ENCODE measurements at places on chromosomes 7 and 10.

DNA sequence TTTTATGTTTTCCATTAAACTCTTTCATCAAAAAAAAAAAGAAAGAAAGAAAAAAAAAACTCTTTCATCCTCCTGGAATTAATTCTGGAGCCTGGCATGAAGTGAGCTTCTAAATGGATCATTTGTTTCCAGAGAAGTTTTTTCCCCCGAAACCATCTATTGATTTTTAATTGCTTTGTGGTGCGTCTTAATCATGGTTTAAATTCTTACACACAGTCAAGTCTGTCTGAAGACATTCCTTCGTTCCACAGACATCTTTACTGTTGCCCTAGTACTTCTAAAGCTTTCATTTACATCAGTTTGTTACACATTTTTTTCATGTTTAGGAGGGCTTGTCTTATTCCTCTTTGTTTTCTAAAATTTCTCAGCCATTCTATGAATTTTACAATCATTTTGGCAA lies 493.4 kb upstream of the FOXK1 start:
- DNase-seq = no peak

DNA sequence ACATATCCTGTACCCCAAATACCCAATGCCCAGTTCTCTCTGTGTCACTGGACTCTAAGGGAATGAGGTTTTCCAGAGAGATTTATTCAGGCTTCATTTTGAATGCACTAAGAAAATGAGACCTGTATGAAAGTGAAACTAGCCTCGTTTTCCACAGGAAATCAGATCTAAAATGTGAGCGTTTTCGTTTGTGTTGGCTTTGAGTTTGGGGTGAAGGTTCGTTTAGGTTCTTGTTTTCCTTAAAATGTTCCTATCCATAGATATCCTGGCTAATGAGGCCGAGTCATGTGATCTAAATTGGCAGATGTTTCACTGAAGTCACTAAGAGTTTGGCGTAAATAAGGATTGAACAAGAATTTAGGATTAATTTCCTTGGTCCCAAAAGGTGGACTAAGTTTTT lies 90.9 kb upstream of the BMPER start:
- no peak for DNase-seq

GRCh38 chr7:56157238-56157790 lies 41.1 kb upstream of the NUPR2 start:
- DNase-seq = no peak

DNA sequence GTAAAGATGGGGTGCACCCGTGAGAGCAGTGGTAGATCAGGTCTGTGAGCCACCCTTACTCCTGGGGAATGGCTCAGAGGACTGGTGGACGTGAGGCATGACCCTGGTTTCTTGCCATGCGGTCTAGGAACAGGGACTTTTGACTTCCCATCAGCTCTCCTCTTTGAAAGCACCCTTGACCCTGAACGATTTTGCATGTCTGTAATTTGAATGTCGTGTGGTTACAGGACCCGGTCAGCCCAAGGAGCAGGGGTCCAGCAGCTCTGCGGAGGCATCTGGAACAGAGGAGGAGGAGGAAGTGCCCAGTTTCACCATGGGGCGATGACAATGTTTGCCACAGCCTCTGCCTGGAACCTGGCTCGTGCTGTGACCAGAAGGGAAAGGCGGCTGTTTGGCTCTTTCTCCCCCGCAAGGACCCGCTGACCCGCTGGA lies 8.6 kb upstream of the ORAI2 start:
- DNase-seq = peak; percentile 83

- DNase-seq = no peak
Measured at GRCh38 chr10:69709366-69709941, 79.4 kb downstream of the FAM241B start.

DNA sequence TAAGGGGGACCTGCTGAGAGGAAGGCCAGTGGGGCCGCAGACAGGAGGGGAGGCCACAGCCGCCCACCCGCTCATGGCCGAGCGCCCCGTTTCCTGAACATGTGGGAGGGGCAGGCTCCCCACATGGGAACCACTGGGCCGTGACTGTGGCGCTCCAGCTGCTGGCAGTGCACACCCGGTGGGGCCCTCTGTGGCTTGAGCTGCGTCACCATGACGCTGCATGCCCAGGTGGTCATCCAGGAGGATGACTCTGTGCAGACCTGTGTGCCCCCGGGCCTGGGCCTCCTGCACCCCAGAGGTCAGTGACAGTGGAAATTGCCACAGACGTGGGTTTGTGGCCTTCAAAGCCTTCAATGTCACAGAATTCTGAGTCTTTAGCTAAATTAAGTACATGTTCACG lies 85.1 kb downstream of the MGMT start:
- no peak for DNase-seq

GRCh38 chr7:138303230-138304070 lies 156.6 kb upstream of the TRIM24 start:
- DNase-seq = peak; percentile 43

- DNase-seq = no peak
Measured at GRCh38 chr10:91683975-91684374, 51.1 kb upstream of the PPP1R3C start.

GRCh38 chr10:26385443-26385842 lies 52.7 kb upstream of the APBB1IP start:
- DNase-seq = peak; percentile 41

DNA sequence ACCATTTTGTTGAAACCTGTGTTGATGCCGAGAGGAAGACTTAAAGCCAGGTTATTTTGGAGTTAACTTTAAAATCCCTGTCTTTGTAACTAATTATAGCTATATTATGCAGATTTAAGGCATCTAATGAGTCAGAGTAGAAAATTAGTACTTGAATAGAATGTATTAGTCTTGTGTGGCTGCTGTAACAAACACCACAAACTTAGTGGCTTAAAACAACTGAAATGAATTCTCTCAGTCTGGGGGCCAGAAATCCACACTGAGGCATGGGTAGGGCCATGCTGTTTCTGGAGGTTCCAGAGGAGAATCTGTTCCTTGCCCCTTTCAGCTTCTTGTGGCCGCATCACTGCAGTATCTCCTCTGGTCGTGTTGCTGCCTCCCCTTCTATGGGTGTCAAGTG lies 8.5 kb upstream of the KLF6 start:
- DNase-seq = no peak

DNA sequence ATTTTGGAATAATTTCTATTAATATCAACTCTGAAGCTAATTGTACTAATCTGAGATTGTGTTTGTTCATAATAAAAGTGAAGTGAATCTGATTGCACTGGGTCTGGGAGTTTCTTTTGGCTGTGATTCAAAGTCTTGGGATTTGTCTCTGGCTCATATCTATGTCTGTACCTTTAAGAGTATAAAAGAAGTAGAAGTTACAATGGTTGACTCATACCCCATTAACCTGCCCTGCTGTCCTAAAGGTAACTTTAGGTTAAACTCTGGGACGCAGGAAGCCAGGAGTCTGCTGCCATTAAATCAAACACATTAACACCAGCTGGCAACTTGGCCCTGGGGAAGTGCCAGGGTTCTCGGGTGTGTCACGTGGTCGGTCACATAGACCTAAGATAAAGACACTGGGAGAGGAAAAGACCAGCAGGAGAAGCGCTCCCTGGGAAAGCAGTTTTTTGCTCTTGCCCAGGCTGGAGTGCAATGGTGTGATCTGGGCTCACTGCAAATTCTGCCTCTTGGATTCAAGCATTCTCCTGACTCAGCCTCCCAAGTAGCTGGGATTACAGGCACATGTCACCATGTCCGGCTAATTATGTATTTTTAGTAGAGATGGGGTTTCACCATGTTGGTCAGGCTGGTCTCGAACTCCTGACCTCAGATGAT lies 17.8 kb downstream of the SCD start:
- peak; percentile 34 for DNase-seq

DNA sequence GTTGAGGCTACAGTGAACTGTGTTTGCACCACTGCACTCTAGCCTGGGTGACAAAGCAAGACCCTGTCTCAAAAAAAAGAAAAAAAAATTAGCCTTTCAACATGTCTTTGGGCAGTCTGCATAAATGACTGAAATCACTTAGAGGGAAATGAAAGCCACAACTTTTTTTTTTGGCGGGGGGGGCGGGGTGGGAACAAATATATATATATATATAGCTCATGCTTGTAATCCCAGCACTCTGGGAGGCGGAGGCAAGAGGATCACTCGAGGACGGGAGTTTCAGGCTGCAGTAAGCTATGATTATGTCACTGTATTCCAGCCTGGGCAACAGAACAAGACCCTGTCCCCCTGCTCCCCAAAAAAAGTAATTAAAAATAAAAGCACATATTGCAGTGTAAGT lies 23.4 kb upstream of the MICU1 start:
- peak; percentile 34 for DNase-seq

DNA sequence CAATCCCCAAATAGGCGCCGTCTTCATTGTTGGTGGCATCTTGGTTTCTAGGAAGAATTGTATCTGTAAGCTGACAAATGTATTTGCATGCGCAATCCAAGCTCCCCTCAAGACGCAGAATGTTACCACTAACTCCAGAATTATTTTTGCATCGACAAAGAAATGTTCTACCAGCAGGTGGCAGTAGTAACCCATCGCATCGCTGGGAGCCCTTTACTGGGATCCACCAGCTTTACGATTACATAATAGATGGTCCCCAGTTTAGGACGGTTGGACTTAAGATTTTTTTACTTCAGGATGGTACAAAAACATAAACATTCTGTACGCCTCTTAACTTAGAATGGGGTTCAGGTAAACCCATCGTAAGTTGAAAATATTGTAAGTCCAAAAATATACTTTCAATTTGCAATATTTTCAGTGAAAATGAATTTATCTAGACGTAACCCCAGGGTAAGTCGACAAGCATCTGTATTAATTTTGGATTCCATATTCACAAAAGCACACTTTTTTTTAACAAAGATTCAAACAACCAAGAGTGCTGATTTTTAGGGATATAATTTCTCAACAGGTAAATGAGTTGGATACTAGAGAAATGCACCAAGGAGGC lies 114.0 kb upstream of the COBL start:
- peak; percentile 8 for DNase-seq

- DNase-seq = no peak
Measured at GRCh38 chr10:56349611-56350010, 11.4 kb downstream of the ZWINT start.

DNA sequence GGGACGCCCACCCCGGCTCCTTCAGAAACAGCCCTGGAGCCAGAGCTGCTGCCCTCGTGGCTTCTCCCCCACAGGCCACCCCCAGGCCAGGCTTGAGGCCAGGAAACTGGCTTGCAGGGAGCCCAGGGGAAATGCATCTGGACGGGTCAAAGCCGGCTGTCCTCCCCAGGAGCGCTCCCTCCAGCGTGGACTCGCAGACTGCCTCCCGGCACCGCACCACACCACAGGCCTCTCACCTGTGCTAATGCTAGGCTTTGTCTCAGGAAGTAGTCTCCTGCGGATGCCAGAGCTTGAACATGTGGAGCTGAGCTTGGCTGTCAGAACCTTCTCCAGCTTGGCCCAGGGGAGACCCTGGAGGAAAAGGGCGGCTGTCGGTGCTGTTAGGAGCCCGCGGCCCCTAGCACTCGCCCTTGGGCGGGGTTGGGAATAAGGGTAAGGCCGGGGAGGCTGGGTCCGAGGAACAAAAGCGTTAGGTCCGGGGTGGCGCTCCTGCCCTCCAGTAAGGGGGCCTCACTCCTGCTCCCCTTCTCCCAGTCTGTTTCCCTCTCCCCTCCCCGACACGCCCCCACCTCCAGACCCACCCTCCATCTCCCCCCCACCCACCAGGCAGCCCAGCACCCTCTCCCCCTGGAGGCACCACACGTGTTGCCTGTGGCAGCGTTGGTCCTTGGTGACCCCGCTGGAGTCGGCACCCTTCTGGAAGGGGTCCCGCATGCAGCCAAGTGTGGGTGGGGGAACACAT lies 21.6 kb upstream of the DRGX start:
- DNase-seq = no peak

GRCh38 chr10:84184517-84184916 lies 9.8 kb upstream of the CDHR1 start:
- no peak for DNase-seq

GRCh38 chr7:42763137-42763551 lies 148.7 kb downstream of the C7orf25 start:
- no peak for DNase-seq

DNA sequence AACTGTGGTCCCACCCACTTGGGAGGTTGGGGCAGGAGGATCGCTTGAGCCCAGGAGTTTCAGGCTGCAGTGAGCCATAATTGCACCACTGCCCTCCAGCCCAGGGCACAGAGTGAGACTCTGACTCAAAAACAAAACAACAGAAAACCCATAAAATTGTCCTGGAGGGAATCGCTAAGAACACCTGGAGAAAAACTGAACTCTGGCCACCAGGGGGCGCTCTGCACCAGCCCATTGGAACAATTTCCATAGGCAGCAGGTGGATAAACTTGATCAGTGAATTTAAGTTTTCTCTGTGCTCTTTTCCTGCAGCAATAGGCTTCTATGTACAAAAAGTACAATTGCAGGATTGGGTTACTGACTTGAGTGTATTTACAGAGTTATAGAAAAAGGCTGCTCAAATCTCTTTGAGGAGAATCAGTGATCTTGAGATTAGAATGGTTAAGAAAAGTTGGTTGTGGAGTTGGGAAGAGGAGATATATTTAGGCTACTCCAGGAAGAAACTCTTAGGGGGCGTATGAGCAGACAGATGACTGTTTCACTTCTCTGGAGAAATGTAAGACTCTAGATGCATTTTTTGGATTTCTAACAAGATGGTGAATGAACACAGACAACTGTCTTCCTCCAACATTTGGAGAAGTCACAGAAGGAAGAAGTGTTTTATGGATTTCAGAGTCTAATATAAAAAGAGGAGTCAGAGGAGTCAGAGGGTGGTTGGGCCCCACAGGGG lies 274.9 kb upstream of the GALNT17 start:
- peak; percentile 71 for DNase-seq

DNA sequence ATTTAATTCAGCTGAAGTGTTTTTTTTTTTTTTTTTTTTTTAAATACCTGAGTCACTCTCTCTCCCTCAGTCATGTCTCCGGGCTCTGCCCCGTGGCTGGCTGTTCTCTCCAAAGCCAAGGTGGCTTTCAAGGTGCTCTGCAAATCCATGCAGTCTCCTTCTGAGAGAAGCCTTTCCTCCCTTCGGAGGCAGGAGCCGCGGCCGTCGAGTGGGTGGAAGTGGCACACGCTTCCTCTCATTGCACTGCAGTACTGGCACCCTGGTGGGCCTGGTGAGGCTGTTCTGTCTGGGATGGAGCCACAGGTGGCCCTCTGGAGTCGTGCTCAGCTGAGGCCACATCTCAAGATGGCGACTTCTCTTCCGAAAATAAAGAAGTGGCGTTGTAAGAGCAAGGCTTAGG lies 221.8 kb downstream of the GLRX3 start:
- DNase-seq = no peak

DNA sequence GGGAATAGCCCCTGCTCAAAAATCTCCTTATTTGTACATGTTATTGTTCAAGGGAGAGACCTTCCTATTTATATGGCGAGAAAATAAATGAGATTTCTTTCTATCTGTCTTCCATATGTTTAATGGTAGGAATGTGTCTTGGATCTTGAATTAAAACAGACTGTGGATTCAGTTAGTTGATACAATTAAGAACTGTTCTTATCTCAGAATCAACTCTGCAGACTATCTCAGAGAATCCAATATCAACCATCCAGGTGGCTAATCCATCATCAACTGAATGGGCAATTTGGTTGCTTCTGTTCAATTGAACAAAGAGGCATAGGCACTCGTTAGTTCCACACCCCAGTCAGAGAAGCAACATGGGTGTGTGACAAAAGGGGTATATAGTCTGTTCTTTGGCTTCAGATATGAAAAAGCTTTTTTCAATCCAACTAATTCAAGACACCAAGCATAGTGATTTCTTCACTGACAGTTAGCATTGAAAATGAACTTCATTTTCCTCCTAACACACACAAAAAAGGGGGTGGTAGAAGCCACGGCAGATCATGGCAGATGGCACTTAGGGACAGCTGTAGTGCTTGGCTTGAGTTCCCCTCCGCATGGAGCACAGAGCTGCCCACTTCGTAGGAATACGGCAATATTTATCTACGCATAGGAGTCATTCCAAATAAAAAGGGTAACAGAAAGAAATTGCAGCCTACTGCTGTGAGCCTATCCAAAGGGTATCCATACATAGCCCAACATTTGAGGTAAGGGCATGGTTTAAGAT lies 135.9 kb downstream of the KIAA1217 start:
- DNase-seq = no peak
